Muscle of back (tissue), 13 donors: ENCODE measurements at places on chromosomes 2 and 18. TPM values are rescaled to one million over a fixed set of nuclear protein-coding genes. Genes with fewer than 3 reads are reported as not detected.

DNA sequence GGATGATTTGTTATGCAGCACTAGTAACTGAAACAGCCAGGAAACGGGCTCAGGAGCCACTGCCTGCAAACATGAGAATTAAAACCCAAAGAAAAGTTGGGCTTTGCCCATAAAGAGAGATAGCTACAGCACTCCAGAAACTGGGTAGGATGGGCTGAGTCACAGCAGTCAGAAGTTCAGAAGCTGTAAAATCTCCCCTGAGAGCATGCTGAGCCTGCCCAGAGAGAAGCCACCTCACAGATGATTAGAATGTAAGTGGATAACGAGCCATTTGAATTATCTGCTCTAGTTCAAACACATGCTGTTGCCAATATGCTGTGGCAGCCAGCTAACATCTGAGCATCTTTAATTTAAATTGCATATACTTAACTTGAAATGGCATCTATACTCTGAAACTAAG, 388.1 kb upstream of the ACVR2A start:
- no peak for DNase-seq

Gene DOK6
- polyA plus RNA-seq, result 3.4 TPM

DNA sequence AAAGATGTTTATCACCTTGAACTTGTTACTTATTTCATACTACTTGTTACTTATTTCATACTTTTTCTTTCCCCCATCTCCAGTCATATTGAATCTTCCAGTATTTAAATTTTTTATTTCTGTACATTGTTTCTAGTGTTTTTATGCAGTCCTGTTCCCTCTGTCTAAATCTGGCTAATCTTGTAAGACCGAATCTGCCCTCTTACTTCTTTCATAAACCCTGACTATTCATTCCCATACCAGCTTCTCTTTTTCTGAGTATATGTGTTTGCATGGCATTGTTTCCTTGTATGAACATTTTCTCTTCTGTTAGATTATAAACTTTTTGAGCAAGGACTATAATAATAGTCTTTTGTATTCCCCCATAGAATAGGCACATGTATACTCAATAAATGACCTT, 131.7 kb downstream of the TAF4B start:
- DNase-seq, result no peak

Gene DUSP2
- 2.7 TPM for polyA plus RNA-seq

Gene CAPN14
- not detected for polyA plus RNA-seq

Gene PKDCC
- polyA plus RNA-seq, result 139 TPM
